ENCODE measurements at places on chromosomes 2 and 18.

DNA sequence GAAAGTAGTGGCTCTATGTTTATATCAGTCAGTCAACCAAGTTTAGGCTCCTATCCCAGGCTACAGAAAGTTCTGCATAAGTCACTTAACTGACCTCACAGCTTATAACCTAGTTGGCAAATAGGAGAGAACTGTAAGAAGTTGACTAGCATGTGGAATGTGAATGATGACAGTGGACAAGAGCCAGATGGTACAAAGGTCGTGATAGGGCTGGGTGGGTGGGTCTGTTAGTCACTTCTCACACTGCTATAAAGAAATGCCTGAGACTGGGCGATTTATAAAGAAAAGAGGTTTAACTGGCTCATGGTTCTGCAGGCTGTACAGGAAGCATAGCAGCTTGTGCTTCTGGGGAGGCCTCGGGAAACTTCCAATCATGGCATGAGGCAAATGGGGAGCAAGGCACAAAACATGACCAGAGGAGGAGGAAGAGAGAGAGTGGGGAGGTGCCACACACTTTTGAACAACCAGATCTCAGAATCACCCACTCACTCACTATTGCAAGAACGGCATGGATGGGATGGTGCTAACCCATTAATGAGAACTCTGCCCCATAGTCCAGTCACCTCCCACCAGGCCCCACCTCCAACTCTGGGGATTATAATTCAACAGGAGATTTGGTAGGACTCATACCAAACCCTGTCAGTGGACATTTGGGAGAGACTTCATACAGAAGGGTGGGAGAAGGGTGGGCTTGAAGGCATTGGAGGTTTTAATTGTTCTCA is 68.8 kb downstream of the LTBP1 start:
- no peak for DNase-seq

- DNase-seq, result no peak
Observed at GRCh38 chr2:218878926-218879761, 1.5 kb upstream of the WNT10A start.

DNA sequence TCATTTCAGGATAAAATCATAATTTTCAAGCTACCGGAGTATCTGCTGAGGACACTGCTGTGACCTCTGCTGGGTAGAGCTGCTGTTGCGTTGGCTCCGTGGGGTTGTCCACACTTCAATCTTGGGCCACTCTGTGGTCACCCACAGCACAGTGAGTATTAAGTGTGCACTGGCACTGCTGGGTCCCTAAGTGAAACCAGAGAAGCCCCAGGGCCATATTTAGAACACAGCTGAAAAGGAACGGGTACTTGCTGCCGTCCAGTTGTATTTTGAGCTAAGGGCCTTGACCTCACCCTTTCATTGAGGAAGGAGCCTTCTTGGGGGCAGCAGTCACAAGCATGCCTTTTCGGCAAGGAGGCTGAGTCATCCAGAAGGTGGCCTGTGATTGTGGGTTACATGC is 10.1 kb downstream of the SLC9A4 start:
- no peak for DNase-seq

- DNase-seq, result no peak
Observed at GRCh38 chr18:21490748-21491147, 109.8 kb downstream of the ESCO1 start.

GRCh38 chr2:228673876-228674554 is 492.5 kb upstream of the SPHKAP start:
- no peak for DNase-seq

GRCh38 chr2:74109551-74109950 is 38.2 kb downstream of the BOLA3 start:
- DNase-seq, result no peak

DNA sequence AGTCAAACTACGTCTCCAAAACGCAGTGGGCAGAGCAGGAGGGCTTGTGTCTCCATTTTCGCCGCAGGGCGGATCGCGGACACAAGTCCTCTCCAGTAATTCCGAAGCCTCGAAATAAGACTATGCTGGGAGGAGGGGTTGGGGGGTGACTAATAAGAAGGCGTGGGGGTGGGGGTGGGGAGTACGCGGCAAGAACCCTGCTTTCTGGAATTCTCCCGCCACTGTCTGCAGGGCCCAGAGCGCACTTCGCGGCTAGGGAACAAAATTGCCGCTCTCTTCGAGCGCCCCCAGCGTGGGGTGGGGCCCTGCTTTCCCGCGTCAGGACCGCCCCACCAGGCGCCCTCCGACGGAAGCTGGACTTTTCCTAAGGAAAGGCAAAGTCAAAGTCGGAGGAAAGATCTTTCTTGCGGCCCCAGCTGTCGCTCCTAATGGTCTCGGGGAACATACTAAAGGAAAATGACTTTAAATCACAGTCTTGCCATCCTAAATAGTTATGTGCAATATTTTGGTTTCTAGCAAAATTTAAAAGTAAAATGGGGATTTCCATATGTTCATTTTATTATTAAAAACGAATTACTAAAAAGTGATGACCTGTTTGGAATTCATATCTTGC is 11.9 kb downstream of the NR4A2 start:
- no peak for DNase-seq

DNA sequence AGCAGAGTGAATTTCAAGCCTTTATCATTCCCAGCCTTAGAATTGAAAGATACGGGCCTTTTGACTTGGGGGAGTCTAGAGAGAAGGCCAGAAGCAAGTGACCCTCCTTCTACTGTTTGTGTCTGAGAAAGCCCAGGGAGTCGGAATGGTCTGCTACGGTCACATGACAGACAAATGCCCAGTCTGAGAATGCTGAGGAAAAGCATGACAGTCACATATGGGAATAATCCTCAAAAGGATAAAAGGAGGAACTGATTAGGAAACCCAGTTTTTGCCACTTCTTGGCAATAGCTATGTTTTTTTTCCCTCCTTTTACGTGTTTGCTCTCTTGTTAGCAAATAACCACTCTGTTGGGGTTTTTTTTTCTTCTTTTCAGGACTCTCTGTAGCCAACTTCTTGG is 38.1 kb upstream of the HNRNPA3 start:
- DNase-seq, result no peak

DNA sequence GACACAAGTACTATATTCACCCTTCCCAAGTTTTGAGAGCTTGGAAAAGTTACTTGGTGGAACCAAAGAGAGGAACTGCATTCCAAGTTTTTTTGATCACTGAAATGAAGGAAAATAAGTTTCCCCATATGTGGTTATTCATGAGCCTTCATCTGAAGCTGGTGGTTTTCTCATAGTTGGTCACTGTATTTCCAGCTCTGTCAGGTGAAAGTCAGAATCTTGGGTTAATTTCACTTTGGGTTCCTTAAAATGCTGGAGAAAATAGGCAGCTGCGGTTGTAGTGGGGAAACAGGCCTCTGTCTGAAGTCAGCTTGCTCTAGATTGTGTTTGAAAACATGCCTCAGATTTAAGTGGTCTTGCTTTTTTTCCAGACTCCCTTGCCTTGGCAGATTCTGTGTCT is 200.5 kb downstream of the HRH4 start:
- no peak for DNase-seq

GRCh38 chr2:98805412-98806171 is 74.7 kb upstream of the MGAT4A start:
- DNase-seq, result peak; percentile 36

DNA sequence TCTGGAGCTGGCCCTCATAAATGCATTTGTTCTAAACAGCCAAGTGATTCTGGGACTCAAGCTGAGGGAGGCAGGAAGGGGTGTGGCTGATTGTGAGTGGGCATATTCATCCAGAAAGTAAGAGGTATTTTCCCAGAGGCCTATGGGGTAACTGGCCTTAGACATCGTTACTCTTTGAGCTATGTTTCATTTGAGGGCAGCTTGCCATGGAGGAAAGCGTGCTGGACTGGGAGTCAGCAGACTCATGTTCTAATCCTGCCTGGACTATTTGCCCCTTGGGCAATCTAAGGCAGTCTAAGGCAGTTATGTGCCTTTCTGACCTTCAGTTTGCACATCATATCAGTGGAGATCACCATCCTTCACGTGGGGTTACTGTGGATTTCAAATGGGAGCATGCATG is 93.5 kb upstream of the SLC14A2 start:
- no peak for DNase-seq

GRCh38 chr2:117071556-117072102 is 742.9 kb upstream of the DDX18 start:
- no peak for DNase-seq

GRCh38 chr18:45774065-45774521 is 50.1 kb downstream of the SLC14A1 start:
- DNase-seq, result peak; percentile 18

- DNase-seq, result no peak
Observed at GRCh38 chr18:56986829-56987228, 160.1 kb upstream of the BOD1L2 start.

All from CD4-positive, alpha-beta T cell treated with Interleukin-1 beta for 1 hour (primary cell).